ENCODE measurements at places on chromosomes 12 and 14.

DNA sequence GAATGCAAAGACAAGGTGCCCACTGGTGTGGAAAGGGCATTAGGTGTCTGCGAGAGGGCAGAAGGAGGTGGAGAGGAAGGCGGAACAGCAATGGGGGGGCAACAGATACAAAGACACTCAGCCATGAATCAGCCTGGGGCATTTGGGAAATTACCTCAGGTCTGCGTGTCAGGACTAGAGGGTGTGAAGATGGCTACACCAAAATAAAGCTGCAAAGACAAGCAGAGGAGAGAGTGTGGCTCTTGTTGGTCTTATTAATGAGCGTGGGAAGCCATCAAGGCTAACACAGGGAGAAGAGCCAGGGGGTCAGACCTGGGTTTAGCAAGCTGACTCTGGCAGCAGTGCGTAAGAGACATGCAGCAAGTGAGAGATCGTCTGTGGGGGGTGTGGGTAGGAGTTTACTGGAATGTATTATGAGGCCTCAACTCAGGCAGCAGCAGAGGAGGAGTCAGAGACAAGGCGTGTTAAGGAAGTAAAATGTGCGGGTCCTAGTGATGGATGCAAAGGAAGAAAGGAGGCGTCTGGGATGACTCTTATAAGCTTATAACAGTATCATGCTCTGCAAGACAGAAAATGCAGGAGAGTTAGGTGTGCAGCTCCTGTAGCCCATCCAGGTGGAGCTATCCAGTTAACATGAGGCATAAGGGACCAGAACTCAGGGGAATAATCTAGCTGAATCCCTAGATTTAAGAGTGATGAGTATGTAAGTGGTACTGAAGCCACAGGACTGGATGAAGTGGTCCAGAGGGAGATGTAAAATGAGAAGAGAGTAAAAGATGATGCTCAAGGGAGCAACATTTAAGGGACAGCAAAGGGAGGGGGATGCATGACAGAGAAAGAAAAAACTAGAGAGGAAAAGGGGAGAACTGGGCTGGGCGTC, 50.4 kb downstream of the KCNK10 start:
- no peak for DNase-seq

- DNase-seq: no peak
These were observed 278.9 kb upstream of the SLC16A7 start for GRCh38 chr12:59316938-59317337.

- no peak for DNase-seq
These were observed 223.0 kb downstream of the BTG1 start for GRCh38 chr12:91922674-91923073.

- no peak for DNase-seq
These were observed 372.9 kb downstream of the C12orf50 start for GRCh38 chr12:87656311-87656710.

GRCh38 chr12:124837958-124838803, 25.5 kb downstream of the SCARB1 start:
- DNase-seq: peak; percentile 100

GRCh38 chr12:121297435-121297991, 1.0 kb upstream of the CAMKK2 start:
- DNase-seq: peak; percentile 51

- DNase-seq: no peak
These were observed 93.2 kb downstream of the EMP1 start for GRCh38 chr12:13289653-13290289.

- peak; percentile 6 for DNase-seq
These were observed 6.8 kb upstream of the PSMA6 start for GRCh38 chr14:35285168-35286002.

- no peak for DNase-seq
These were observed 1003.6 kb downstream of the FSCB start for GRCh38 chr14:43503508-43503907.

- peak; percentile 0 for DNase-seq
These were observed 939.0 kb upstream of the ATXN7L3B start for GRCh38 chr12:73598626-73599025.

GRCh38 chr12:15522574-15523187, 200.4 kb downstream of the PTPRO start:
- peak; percentile 39 for DNase-seq

GRCh38 chr14:94059998-94060397, 21.0 kb downstream of the DDX24 start:
- DNase-seq: no peak

- DNase-seq: peak; percentile 37
These were observed 1.4 kb downstream of the APAF1 start for GRCh38 chr12:98646294-98647090.

- DNase-seq: peak; percentile 11
These were observed 71.3 kb downstream of the DUSP6 start for GRCh38 chr12:89280833-89281538.

DNA sequence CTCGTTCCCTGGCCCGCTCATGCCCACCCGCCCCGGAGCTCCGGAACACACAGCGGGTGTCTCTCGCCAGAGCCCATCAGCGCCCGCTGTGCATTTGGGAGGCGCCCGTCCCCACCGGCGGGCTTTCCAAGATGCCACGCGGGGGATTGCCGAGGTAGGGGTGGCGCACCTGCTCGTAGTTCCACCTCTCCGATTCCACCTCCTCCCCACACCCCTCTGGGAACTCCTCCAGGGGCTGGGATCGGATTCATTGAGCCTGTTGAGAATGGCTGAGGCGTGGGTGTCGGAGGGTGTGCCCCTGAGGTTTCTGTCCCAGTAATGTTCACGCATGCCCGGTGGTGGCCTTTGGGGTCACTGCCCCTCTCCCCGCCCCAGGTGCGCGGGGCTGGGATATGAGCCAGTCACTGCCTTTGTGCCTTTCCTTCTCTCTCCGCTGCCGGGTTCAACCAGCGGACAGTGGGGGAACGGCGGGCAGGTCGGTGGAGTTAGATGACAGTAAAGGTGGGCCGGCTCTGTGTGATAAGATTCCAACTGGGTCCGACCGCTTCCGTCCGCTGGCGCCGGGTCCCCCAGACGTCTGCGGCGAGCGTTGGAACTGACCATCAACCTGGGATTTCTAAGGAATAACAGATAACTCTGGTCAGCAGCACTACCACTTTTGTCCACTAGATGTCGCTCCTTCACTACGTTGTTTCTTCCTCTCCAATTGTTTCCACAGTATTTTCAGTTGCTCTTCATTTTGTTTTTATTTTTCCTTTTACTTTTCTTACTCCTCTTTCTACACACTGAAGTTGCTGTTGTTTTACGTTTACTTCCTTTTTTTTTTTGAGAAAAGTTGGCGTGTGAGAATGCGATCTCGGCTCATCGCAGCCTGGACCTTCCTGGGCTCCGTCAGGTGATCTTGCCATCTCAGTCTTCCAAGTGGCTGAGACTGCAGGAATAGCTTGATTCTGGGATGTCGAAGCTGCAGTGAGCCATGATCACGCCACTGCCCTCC, 178.1 kb upstream of the ALG10B start:
- DNase-seq: peak; percentile 70

DNA sequence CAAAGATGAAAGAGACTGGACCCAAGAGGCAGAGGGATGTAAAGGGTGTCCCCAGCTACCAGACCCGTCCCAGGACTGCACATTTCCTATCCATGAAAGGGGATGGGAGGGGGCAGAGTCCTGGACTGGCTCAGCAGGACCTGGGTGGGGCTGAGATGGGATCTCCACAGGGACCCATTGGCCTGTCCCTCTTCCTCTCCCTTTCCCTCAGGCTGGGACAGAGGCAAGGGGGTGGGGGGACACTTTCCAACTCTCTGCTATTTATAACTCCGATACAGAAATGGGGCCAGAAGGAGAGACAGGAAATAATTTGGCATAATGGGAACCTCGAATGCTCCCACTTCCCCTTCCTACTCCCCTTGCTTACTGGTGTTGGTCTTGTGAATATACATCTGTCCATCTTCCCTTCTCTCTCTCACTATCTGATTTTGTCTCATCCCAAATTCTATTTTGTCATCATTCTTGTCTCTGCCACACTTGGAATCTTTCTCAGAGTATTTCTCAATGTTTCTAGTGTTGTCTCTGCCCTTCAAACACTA, 1.1 kb upstream of the ITGA7 start:
- no peak for DNase-seq

- peak; percentile 4 for DNase-seq
These were observed 266.4 kb upstream of the USP15 start for GRCh38 chr12:61993734-61994345.

- DNase-seq: peak; percentile 58
These were observed 159.6 kb downstream of the BTG1 start for GRCh38 chr12:91986084-91986483.

DNA sequence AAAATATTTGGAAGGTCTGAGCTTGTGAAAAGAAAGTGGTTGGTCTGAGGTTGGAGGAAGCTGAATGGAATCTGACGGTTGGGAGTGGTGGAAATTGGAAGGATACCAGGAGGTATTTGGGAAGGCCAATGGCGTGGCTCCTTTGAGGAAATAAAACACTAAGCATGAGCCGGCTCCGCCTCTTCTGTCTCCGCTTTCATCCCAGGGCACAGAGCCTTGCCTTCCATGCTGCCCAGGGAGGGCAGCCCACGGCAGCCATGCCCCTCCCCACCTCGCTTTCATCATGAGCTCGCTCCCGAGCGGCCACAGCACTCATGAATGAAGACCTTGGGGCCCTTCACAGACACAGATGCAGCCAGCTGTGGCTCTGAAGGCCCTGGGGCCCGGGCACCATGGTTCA, 36.2 kb downstream of the HSP90AA1 start:
- DNase-seq: no peak

- DNase-seq: peak; percentile 22
These were observed at the start of gene TTC7B for GRCh38 chr14:90815822-90816662. TTC7B (minus strand) TSS chr14:90816430; CDS start chr14:90816295, 135 bp downstream.

DNA sequence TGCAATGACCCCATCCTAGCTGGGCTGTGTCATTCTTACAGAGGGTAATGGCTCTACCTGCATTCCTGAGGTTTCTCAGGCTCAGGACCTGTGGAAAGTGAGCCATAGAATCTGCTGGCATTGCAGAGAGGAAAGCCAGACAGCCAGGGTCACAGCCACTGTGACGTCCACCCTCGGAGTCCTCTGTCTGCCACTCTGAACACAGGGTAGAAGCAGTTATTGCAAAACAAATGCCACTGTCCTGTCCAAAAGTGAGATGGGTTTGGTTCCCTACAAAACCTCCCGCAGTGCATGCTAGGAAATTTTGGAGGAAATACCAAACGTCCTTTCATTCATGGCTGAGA, 37.8 kb downstream of the TNFAIP2 start:
- no peak for DNase-seq

- DNase-seq: no peak
These were observed 140.5 kb upstream of the LHX5 start for GRCh38 chr12:113612076-113612728.

GRCh38 chr12:56932146-56932545, 2.1 kb downstream of the SDR9C7 start:
- DNase-seq: no peak

DNA sequence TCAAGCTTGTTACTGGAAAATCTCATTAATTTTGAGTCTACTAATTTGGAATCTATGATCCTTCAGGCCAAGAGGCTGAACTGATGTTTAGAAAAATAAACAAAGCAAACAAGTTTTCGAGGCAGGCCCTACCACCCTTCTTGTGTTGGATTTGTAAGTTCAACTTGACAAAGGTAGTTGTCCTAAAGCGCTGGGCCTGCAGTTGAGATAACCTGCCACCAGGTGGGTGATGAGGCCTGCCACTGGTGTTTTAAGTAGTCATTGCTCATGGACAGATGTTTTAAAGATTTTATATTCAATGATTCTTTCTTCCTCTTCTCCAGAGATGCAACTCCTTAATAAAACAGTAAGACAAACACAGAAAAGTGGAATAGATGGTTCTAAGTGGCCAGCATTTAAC, 19.4 kb downstream of the ACVRL1 start:
- no peak for DNase-seq

DNA sequence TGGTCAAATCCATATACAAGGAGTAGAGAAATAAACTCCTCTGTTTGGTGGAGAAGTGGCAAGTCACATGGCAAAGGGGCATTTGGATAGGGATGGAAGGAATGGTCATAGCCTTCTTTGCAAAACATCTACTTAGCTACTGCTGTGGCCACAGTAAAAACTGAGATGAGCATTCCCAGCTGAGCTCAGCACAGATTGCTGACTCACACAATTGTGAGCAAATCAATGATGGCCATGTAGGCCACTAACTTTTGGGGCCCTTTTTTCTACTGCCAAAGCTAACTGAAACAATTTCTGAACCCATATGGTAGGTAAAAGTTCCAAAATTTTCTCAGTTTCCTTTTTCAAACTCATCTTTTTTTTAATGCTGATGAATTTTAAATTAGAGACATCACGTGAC, 31.6 kb downstream of the DUSP6 start:
- DNase-seq: no peak

DNA sequence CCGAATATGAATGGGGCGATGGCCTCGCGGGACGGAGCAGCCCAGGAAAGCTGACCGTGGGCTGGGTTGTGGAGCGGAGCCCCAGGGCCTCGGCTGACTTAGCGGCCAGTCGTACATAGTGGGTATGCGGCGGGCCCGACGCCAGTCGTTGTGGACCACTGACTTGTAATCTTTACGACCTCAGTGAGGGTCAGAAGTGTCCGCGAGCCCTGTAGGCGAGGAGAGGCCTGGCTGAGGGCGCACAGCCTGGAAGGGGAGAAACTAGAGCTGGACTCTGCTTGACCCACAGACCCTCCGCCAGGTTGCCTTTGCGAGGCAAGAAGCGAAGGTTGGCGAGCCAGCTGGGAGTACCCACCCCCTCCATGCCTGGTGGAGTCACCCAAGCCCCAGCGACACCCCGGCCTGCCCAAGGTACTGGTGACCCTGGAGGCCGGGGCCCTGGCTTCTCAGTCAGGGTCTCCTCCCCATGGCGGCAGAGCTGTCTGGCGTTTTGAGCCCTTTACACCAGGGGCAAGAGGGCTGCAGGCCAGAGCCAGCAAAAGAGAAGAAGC, 15.6 kb upstream of the DYNC1H1 start:
- DNase-seq: no peak

- no peak for DNase-seq
These were observed 39.8 kb downstream of the MSRB3 start for GRCh38 chr12:65318186-65318685.

- no peak for DNase-seq
These were observed 216.0 kb upstream of the EEA1 start for GRCh38 chr12:93145086-93145485.

DNA sequence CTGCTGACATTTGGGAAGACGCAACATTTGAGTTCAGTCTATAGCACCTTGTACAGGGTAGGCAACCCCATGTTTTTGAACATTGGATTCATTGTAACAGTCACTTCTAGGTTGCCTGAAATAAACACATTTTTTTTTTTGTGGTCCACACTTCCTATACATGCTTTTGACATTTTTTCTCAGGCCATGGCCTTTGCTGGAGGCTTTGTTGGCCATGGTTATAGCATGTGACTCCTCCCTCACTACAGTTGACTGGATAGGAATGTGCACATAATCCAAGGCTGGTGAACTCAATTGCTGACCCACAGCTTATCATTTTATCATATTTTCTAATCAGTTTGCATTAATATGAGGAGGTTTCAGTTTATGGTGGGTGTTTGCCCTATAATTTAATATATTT, 60.6 kb downstream of the TMEM117 start:
- peak; percentile 17 for DNase-seq

GRCh38 chr12:8466241-8466640, 10.5 kb downstream of the CLEC6A start:
- no peak for DNase-seq
